Neural crest cell (in vitro differentiated cells): ENCODE measurements at places on chromosomes 11 and 22.

GRCh38 chr11:64341429-64341828 lies 1.4 kb downstream of the CCDC88B start:
- no peak for DNase-seq

DNA sequence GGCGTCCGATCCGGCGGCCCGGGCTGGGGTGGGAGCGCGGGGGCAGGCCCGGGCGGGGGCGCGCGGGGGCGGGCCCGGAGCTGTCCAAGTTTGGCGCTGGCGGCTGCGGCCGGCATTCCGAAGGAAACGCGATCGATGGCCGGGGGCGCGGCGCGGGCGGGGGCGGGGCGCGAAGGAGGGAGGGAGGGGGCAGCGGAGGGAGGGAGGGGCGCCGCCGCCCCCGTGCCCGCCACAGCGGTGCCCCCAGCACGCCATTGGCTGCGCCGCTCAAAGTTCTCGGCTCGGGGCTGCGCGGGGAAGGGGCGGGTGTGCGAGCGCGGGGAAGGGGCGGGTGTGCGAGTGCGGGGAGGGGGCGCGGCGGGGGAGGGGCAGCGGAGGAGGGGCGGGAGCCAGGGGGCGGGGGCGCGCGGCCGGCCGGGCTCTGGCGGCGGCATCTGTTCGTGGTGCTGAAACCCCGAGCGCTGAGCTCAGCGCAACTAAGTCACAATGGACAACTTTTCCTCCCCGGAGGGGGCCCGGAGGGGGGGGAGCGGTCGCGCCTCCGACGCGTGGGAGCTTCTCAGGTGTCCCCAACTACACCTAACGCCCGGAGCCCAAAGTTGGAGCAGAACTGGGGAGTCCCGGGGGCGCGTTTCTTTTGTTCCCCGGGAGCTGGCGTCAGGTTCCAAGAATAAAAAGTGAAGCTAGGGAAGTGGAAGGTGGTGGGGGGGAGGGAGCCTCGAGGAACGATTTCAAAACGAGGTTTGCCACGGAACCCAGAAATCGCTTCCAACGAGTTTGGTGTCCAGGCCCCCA lies 2.2 kb downstream of the PHF21B start:
- DNase-seq, result no peak

- no peak for DNase-seq
Observed at GRCh38 chr11:102798012-102798746, at the start of gene MMP1. MMP1 (minus strand) TSS chr11:102798160; CDS start chr11:102798092, 68 bp downstream.

DNA sequence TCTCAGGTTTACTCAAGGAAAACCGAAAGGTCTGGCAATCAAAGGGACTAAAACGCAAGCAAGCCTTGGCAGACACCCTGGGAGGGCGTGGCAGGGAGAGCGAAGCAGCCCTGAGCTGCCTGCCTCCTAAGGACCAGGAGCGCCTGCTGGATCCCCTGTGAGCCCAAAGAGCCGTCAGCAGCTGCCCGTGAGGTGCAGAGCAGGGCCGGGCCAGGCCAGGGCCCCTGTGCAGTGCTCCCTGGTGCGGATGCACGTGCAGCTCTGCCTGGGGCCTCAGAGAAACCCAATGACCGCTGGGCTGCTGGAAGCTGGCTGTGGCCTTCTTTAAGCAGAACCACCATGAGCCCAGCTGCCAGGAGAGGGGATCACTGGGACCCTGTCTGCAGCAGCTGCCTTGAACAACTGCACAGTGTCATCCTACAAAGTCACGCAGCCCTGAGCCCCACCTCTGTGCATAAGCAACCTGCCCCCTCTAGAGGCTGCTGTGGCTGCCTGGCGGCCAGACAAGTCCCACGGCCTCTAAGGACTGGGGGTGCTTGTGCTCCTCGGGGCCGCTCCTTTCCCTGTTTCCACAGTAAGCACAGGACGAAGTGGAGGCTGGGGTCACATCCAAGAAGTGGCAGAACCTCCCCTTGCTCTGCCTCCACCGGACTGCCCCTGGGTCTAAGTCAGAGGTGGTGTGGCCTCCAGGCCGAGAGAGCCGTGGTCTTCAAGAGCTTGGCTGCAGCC lies 29.1 kb upstream of the COMT start:
- DNase-seq, result no peak

- DNase-seq, result no peak
Observed at GRCh38 chr11:9479899-9480298, 19.1 kb downstream of the ZNF143 start.

GRCh38 chr22:30717331-30717921 lies 22.8 kb downstream of the OSBP2 start:
- DNase-seq, result no peak

GRCh38 chr11:127050186-127050585 lies 49.6 kb upstream of the KIRREL3 start:
- no peak for DNase-seq

DNA sequence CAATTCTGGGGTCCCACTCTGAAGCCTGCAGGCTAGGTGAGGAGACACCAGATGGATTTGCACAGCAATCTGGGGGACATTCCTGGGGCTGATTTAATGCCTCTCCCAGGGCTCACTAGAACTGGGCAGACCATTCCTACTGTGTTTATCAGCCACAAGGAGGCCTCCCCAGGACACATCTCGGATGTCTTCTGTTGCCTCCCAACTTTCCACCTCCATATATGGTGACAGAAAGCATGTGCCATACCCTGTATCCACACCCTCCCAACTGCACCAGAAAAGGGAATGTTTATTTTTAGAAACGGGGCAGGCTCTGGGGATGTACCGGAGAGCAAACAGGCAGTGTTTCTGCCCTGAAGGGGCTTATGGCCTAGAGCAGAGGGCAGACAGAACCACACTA lies 181.8 kb downstream of the CSNK2A3 start:
- DNase-seq, result no peak

- peak; percentile 85 for DNase-seq
Observed at GRCh38 chr11:117843666-117844484, 19.3 kb upstream of the FXYD2 start.

- DNase-seq, result no peak
Observed at GRCh38 chr22:22425356-22425755, 83.2 kb downstream of the ZNF280B start.

- no peak for DNase-seq
Observed at GRCh38 chr22:45451972-45452371, 38.5 kb downstream of the RIBC2 start.

- DNase-seq, result no peak
Observed at GRCh38 chr11:14312736-14313438, 46.1 kb downstream of the RRAS2 start.

DNA sequence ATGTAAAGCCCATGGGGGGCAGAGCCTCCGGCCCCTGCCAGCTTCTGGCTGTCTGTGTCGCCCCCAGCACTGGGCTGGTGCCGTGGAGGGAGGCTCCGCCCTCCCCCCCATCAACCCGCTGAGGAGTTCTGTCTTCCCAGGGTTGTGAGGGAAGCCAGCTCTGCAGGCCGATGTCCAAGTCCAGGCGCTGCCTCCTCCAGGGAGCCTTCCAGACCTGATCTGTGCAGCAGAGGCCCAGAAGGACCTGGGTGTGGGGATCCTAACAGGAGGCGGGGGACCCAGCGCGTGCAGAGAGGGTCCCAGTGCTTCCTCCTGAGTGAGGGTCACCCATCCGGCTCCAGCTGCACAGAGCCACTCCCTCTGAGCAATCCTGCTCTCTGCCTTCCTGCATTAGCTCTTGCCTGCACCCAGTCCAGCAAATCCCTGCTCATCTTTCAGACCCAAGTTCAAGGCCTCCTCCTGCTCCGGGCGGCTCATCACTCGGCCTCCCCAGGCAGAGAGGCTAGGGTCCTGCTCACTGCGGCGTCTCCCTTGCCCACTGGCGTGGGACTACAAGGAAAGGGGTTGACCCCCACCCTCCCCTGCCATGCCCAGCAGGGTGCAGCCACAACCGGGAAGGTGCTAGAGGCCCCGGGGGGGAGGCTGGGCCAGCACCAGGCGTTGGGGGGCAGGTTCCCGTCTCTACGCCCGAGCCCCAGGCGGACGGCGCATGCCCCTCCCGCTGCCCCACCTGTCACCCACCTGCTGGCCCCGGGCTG lies 16.4 kb downstream of the PRR33 start:
- DNase-seq, result no peak

DNA sequence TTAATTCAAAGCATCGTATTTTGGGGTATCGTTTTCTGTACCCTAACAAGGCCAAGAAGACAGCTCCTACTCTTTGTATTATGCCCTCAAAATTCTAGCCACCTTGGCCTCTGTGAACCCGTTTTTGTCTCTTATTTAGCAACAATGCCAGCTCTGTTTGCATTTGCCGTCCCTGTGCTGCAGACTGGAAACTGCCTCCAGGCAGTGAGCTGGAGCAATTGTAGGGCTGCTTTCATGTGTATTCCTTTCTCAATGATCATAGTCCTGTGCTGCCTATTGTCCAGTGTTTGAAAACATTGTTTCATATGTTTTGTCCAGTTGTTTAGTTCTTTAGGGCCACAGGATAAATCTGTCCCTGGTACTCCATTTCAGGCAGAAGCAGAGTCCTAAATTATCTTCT lies 19.9 kb upstream of the BACE1-AS start:
- DNase-seq, result no peak

GRCh38 chr11:116876656-116877055 lies 39.2 kb upstream of the APOA1 start:
- no peak for DNase-seq

DNA sequence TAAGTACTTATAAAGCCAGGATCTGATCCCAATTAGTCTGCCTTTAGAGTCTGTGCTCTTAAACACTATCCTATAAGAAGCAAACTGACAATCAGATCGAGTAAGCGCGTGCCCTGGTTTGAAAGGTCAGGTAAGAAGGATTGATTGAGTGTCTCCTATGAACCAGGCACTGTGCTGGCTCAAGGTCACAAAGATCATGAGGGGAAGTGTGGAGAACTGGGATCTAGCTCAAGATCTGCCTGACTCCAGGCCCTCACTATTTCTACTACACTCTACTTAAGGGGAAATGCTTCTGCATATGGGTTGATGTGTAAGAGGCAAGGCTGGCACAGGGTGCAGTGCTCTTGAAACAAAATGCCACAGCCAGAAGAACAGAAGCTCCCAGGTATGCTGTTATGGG lies 77.0 kb downstream of the ME3 start:
- no peak for DNase-seq

DNA sequence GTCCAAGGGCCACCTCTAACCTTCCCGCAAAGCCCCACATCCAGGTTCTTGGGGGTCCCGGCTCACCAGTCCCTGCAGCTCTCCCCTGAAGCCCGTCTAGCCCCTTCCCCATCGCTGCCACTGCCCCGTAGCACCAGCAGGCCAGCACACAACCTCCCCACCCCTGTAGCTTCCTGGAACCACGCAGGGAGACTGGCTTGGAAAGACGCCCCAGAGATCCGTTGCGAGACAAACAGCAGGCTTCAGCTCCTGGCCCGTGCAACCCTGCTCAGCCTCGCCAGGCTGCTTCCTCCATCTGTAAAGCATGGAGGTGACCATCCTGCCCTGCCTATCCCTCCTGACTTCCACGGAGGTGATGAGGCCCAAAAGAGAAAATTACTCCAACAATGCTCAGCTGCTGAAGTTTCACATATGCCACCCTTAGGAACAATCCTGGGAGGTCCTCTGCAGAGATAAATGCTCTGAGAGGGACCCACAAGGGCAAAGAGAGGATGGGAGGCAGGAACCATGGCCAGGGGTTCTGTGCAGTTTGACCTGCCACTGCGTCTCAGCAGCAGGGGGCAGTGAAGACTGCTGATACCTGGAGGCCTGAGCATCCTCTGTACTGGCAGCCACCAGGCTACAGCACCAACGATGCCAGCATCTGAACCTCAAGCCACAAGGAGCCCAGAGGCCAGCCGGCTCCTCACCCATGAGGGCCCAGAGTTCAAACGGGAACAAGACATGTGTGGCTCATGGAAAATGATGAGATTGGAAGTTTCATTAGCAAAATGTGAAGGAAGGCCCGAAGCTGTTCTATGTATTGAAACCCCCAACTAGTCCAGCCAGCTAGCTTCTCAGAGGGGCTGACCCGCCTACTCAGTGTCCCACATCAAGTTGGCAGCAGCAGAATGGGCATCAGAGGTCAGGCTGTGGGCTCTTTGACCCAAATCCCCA lies 16.1 kb downstream of the DGCR2 start:
- no peak for DNase-seq

- DNase-seq, result no peak
Observed at GRCh38 chr11:77959434-77959833, 35.0 kb downstream of the INTS4 start.

DNA sequence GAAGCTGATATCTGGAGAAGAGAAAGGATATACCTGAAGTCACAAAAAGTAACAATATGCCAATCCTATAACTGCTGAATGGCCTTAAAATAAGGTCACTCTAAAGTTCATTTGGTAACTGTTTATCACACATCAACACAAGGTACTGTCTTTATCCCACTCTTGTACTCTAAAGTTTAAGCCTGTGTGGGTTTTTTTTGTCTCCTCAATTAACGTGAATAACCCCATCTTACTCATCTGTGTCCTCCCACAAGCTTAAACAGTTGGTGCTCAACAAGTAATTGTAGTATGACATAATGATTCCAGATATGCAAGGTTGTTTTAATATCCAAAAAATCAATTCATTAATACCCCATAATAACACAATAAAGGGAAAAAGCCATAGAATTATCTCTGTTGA lies 42.1 kb downstream of the PAK1 start:
- no peak for DNase-seq

GRCh38 chr11:43367382-43368178 lies 8.9 kb downstream of the TTC17 start:
- DNase-seq, result no peak

DNA sequence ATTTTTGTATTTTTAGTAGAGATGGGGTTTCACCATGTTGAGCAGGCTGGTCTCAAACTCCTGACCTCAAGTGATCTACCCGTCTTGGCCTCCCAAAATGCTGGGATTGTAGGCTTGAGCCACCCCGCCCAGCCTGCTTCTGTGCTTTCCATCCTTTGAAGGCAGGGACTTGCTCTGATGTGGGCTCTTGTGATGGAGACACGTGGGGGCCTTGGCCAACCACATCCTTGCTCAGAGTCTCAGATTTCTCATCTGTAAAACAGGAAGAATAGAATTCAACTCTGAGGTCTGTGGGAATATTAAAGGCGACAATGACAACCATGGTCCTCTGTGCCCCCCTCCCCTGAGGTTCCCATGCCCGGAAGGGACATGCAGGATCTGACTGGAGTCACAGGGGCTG lies 3.8 kb upstream of the GGA1 start:
- DNase-seq, result no peak

- DNase-seq, result no peak
Observed at GRCh38 chr22:49369726-49370626, 457.7 kb downstream of the BRD1 start.

DNA sequence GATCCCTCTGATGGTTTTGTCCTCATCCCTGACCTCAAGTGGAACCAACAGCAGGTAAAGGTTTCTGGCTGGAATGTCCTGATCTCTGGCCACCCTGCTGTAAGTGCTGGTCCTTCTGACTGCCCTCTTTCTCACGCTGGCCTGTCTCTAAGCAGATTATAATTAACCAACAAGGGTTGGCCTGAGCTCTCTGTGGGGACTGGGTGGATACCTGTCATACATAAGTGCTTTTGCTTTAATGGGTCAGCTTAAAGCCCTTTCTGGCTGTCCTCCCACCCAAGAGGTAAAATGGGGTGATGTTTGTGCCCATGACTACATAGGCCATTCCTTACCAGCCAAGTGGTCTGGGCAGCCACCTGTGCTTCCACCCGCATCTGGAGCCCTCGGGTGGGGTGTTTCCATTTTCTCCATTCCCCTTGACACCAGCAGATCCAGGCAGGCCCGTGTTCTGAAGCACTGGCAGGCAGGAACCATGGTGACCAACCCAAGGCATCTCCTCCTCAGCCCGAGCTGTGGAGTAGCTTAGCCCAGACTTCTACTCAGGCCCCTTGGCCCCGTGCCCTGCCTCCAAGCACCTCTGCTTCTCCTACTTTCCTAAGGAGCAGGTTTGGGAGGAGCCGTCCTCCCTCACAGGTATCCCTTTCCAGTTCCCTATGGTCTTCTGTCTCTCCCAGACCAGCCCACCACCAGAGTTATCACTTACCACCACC lies 17.0 kb upstream of the ST3GAL4 start:
- no peak for DNase-seq
